ENCODE measurements at places on chromosomes 7 and 10.

GRCh38 chr7:30884881-30885280 lies 26.8 kb upstream of the AQP1 start:
- no peak for DNase-seq

- DNase-seq, result peak; percentile 22
Observed at GRCh38 chr7:85041605-85042216, 145.1 kb downstream of the SEMA3D start.

DNA sequence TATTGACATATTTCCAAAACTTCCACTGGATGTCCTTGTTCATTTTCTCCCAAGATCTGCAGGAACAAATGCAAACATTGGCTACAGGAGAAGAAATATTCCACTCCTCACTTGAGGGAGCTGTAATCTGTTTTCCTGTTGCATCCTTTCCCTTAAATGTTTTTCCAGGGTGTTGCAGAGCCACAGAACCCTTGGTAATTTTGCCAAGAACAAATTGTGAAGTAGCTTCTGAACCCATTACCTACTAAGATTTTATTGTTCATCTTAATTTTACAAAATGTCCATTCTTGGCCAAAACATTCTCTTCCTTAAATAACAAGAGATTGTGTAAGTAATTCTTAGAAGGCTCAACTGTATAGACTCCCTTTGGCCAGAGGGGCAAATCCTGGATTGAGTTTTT lies 177.0 kb downstream of the GNAT3 start:
- DNase-seq, result no peak

GRCh38 chr7:134374791-134375190 lies 58.1 kb upstream of the SLC35B4 start:
- no peak for DNase-seq

- no peak for DNase-seq
Observed at GRCh38 chr7:92909686-92910475, 73.5 kb upstream of the CDK6 start.

DNA sequence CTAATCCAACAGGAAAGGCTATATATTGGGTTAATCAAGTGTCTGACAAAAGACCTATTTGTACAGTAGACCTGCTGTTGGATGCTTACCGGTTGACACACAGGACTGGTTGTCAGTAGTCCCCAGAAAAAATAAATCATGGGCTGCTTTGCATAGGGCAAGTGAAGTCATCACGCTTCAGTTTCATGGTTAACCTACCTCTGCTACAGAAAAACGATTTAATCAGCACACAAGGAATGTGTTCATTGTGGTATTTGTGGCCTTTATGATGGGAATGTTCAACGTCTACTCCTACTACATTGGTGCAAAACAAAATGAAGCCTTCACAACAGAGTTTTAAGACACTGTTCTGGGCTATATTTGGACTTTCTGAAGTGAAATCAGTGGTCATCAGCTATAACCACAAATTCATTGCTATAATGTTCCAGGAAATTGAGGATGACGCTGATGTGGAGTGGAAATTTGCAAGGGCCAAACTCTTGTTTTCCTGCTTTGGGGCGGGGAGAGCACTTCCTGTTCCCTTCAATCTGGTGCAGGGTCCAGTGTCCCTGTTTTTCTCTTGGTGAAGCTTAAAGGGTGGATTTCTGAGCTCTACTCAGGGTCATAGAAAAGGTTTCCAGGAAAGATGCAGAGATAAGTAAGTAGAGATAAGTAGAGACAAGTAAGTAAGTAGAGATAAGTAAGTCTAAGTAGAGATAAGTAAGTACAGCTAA lies 39.3 kb upstream of the GGCT start:
- no peak for DNase-seq

DNA sequence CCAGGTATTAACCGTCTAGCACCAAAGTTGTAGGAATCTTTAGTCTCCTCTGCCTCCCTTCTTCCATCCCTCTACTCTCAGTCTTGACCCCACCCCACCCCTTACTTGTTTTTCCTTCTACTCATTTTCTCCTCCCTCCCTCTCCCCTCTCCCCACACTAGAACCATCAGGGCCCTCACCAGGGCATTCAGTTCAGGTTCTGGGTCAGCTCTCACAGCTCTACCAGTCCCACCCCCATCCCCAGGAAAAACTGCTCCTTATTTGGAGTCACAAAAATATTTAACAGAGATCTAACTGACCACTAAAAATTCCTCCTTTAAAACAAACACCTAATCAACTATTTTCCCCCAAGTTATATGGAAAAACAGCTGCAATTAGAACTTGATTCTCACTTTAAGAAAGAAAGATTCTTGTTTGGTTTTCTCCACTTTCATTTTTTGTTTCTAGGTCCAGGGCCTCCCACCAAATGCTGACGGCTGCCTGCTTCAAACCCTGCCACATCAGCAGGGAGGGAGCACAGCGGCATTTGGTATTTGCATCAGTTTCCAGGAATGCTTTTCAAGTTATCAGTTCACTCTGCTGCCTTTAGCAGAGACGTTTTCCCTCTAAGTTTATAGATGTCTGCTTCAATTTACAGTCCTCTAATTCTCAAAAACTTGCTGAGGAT lies 2.8 kb upstream of the COL1A2 start:
- no peak for DNase-seq

DNA sequence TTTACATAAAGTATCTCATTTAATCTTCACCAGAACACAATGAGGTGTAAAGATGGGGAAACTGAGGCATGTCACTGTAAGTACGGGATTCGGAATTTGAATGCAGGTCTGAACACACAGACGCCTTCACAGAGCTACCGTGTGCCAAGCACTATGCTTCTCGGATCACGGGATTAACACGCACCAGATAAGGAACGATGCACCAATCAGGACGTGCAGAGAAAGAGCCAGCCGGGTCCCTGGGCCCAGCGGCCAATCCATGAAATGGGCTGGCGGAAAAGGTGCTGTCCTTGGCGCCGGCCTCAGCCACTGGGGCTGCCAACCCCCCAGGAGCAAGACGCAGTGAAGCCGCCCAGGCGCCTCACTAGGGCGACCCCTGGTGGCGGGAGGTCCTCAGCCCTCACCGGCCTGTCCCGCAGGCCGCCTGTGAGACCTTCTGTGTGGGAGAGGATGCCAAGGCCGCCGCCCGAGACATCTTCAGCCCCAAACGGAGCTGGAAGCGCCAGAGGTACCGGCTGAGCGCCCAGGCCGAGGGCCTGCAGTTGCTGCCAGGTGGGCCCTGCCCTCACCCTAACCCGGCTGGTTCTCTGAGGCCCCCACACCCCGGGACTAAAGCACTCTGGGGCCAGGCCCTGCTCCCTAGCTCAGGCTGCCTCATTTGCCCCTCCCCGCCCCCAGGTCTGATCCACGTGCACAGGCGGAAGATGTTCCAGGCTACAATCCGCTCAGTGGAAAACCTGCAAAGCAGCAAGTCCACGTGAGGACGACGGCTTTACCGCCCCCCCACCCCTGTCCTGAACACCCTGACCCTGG lies 15.6 kb downstream of the ATG9B start:
- DNase-seq, result no peak

DNA sequence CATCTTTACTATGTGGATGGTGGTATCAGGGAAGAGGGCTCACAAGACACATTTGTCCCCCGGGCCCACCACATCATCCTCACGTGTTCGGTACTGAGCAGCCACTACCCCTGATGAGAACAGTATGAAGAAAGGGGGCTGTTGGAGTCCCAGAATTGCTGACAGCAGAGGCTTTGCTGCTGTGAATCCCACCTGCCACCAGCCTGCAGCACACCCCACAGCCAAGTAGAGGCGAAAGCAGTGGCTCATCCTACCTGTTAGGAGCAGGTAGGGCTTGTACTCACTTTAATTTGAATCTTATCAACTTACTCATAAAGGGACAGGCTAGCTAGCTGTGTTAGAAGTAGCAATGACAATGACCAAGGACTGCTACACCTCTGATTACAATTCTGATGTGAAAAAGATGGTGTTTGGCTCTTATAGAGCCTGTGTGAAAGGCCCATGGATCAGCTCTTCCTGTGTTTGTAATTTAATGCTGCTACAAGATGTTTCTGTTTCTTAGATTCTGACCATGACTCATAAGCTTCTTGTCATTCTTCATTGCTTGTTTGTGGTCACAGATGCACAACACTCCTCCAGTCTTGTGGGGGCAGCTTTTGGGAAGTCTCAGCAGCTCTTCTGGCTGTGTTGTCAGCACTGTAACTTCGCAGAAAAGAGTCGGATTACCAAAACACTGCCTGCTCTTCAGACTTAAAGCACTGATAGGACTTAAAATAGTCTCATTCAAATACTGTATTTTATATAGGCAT lies 9.1 kb upstream of the CSGALNACT2 start:
- no peak for DNase-seq

DNA sequence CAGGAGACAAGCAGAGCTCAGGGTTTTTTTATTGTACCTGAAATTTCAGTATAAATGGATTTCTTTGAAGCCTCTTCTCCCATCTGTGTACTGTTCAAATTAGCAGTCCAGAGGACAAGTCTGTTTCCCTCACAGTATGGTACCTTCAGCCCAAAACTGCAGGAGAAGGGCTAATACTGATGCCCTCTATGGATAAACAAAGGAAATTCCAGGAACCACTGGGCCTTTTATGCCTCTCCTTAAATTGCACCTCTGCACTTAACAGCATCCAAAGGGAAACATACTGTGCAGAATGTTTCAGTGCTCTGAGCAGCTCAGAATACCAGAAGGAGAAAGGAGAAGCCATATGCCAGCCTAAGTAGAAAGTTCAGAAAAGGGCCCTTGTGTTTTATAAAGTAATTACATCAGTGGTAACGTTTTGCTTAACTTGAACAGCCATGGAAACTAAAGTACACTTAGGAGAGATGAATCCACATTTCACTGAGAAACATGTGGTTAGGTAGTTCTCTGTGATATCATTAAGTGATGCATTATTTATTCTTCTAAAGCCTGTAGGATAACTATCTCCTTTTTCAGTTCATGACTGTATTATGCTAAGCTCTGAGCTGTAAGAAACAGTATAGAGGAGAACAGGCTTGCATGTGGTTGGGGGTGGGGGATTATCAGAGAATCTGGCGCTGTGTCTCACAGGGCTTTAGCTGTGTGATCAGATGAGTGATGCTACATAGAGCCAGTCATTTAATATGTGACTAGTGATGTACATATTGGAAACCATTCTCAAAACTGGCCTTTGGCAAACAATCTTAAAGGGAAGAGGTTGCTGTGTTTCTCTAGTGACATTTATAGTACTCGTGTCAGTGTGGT lies 111.3 kb downstream of the POU6F2 start:
- no peak for DNase-seq

GRCh38 chr7:6589829-6590644 lies at the start of gene INTS15:
Gene INTS15 (plus strand): TSS chr7:6590021. CDS start chr7:6590284, 263 bp downstream.
- DNase-seq, result peak; percentile 76

DNA sequence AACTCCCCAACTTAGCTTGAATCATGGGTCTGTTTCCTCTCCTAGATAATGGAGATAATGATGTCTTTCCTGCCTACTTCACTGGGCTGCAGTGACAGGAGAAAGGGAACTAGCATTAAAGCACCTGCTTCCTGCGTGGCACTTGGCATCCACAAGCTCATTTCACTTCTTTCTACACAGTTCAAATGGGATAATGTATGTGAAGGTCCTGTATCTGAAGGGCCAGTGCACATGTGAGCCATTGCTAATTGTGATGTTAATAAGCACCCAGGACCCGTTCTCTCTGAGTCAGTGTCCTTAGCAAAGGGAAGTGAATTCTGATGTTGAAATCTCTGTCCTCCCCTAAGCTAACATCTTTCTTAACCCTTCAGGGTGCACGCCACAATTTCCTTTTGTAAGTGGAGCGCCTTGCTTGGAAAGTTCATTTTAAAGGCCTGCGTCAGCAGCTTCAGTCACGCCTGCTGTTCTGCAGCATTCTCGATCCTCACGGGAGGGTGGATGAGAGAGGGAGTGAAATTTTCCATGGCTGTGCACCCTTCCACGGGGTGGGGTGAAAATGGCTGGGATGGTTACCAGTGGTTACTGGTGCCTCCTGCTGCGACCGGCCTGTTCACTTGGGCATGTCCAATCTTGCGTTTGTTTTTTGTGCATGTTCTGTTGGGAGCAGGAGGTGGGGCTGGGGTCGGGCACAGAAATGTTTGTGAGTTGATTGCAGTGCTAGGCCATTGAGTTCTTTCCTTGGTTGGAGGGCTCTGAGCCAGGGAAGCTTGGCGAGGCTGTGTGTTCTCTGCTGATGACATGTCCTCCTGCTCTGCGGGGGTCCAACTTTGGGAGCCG lies 59.2 kb downstream of the HK1 start:
- DNase-seq, result no peak

DNA sequence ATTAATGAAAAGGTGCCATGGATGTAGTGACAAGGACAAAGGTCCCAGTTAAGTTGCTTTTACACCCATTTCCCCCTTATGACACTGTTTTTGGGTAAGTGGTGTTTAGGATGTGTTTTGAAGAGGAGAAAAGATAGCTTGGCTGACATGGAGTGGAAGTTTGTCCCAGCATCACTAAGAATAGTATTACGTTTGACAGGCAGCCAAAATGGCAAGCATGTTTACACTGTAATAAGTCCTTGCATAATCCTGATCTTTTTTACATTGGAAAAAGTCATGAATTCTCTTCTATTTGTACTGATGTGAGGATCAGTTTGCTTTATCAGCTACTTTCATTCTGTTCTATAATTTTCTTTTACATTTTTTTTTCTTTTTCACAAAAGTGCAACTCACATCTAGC lies 137.8 kb downstream of the CHRM2 start:
- no peak for DNase-seq

DNA sequence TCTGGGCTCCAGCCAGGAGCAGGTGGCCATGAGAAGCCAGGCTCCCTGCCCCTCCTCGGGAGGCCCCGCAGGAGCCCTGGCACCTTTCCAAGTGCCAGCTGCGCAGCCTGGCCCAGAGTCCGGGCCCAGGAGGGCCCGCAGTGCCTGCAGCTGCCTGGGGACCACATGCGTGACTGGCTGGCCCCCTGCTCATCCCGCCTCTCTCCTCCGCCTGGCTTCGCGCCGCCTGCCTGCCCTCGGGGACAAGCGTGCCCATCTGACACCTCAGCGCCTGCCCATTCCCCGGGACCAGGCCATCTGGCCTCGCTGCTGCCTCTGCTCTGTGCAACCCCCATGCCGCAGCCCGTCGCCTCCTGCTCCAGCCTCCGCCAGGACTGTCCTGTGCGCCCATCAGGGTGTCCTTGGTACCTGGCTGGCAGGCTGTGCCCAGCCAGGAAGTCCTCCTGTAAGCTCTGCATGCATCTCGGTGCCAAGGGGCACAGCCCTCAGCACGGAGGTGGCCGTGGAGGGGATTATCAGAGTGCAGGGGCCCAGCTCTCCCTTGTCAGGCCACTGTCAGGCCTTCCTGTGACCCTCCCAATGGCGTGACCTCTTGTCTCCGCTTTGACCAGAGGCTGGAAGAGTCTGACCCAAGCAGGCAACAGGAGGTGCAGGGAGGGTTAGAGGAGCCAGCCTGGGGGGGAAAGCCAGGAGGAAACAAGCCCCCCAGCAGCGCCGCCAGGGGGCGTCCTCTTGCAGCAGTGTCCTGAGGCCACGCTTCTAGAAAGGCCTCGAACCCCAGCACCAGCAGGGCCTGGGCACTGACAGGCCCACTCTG lies 50.5 kb downstream of the TMEM209 start:
- no peak for DNase-seq

GRCh38 chr7:77482015-77482414 lies 55.1 kb upstream of the PTPN12 start:
- DNase-seq, result no peak

DNA sequence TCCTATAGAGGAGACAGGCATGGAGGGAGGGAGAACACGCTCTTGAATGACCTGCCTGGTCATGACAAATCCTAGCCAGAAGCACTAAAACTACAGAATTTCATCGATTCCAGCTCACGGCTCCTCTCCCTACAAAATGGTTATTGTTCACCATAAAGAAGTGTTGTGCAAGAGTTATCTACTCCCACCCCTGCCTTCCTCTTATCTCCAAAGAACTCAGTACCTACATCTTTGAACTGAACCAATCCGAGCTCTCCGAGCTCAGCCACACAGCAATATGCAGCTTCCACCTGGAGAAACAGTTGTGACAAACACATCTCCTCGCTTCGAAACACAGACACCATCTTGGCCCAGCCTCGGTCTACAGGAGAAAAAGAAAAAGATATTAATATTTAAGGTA lies 26.9 kb upstream of the TMEM213 start:
- no peak for DNase-seq
